Activated T-helper 1 cell treated with anti-CD3 and anti-CD28 coated beads, Interleukin-12 subunit alpha, Interleukin-12 subunit beta, Interleukin-2, Interleukin-4 antibody, amounts not matched to agents 30 ng/mL and 10 ng/mL and 1 ng/mL, durations not matched to agents 14 hours and 24 hours and 36 hours (primary cell): ENCODE measurements at places on chromosomes 5 and 9. TPM values are rescaled to one million over a fixed set of nuclear protein-coding genes. Genes with fewer than 3 reads are reported as not detected.

DNA sequence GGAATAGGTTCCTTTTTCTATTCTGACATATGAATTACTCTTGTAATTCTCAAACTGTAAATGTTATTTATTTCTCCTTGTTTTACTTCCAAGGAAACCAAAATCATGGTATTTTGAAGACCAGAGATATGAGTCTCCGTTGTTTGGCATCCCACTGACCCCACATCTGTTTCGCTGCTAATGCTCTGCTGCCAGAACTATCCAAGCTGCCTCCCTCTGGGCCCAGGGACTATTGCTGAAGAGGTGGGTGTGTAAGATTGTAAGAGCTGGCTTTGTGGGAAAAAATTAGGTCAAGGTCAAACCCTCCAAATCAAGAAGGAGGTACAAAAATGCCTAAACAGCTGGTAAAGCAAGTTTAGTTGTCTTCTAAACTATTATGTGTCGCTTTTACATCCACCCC lies 129.4 kb upstream of the MYO10 start:
- no peak overlapping the region for H3K4me3 ChIP-seq
- no peaks in the 10 kb centered on the region for H3K27me3 ChIP-seq
- H3K4me1 ChIP-seq: no peaks in the 10 kb centered on the region
- H3K36me3 ChIP-seq: no peaks in the 10 kb centered on the region
- DNase-seq: no peak

PCDHA4 gene
- total RNA-seq: not detected in 2 replicates

DNA sequence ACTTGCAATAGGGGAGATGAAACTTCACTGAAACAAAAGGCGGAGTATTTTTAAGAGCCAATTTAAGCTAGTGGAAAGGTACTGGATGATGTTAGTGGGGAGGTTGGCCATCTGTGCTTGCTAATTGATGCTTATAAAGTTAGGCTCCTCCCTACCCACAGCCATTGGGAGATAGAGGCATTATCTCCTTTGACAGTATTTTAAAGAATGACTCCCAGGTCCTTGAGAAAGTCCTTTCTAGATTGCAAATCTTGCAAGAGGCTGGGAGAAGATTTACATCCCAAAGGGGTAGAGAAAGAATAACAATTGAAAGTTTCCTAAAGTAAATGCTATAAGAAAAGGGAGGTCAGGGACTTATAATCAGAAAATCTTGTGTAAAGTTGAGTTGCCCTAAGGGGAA lies 282.6 kb downstream of the BRINP1 start:
- no peak overlapping the region for H3K4me3 ChIP-seq
- H3K36me3 ChIP-seq: no peaks in the 10 kb centered on the region
- no peak for DNase-seq
- no peak overlapping the region for H3K27ac ChIP-seq
- no peaks in the 10 kb centered on the region for H3K4me1 ChIP-seq

- no peak overlapping the region for H3K4me3 ChIP-seq
- H3K27ac ChIP-seq: no peak overlapping the region
- H3K4me1 ChIP-seq: peaks cover 15% of the 10 kb centered on the region
- peaks cover 29% of the 10 kb centered on the region for H3K27me3 ChIP-seq
- H3K36me3 ChIP-seq: peaks cover 4% of the 10 kb centered on the region
Observed at GRCh38 chr5:157456301-157456700, 3.7 kb upstream of the NIPAL4 start.

MLLT3 gene
- 33.8 and 36.4 TPM in 2 replicates for total RNA-seq

- H3K4me1 ChIP-seq: no peaks in the 10 kb centered on the region
- no peak for DNase-seq
- no peaks in the 10 kb centered on the region for H3K27me3 ChIP-seq
- H3K36me3 ChIP-seq: no peaks in the 10 kb centered on the region
Observed at GRCh38 chr5:17665836-17666235, 31.6 kb downstream of the TAF11L14 start.

UNC5A gene
- not detected in 2 replicates for total RNA-seq

CAMK2A gene
- total RNA-seq: not detected in 2 replicates

FGD3 gene
- 43.9 and 44.0 TPM in 2 replicates for total RNA-seq

DNA sequence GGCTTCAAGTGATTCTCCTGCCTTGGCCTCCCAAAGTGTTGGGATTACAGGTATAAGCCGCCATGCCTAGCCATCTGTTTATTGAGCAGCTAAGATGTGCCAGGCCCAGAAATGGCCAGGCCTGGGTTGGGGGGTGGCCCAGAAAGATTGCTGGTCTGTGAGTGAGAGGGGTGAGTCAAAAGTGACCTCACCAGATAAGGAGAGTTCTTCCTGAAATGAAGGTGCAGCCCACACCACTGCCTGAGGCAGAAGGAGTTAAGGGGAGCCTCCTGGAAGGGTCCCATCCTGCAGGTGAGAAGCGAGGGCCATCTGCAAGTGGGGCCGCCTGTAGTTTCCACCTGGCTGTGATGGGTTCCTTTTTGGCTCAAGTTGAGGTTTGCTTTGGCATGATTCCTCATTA lies 96.9 kb upstream of the KLF4 start:
- no peak overlapping the region for H3K27ac ChIP-seq
- H3K36me3 ChIP-seq: no peaks in the 10 kb centered on the region
- H3K27me3 ChIP-seq: peaks cover 1% of the 10 kb centered on the region
- no peak overlapping the region for H3K4me3 ChIP-seq
- no peaks in the 10 kb centered on the region for H3K4me1 ChIP-seq

DNA sequence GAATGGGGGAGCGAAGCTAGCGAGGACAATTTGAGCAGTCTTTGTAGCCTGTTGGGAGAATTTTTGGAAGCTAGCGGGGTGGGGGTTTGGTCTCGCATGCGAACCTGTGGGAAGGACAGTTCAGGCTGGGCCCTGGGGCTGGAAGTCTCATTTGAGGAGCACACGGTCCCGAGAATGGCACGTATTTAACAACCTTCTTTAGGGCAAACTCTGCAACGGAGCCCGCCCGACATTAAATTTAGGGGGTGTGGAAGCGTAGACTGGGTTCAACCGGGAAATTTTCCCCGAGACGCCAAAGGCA lies 35.2 kb upstream of the NFIB start:
- peaks cover 7% of the 10 kb centered on the region for H3K4me1 ChIP-seq
- H3K27ac ChIP-seq: peak overlapping the region; percentile 34
- no peak for DNase-seq
- H3K27me3 ChIP-seq: peaks cover 53% of the 10 kb centered on the region
- no peak overlapping the region for H3K4me3 ChIP-seq
- H3K36me3 ChIP-seq: no peaks in the 10 kb centered on the region

ABO gene
- 0.34 and 0.60 TPM in 2 replicates for total RNA-seq

GRCh38 chr9:93896093-93896492 lies 59.1 kb downstream of the BARX1 start:
- H3K36me3 ChIP-seq: no peaks in the 10 kb centered on the region
- H3K4me1 ChIP-seq: peaks cover 14% of the 10 kb centered on the region
- no peaks in the 10 kb centered on the region for H3K27me3 ChIP-seq
- no peak for DNase-seq

PRRX2 gene
- total RNA-seq: 6.2 and 7.8 TPM in 2 replicates

DNA sequence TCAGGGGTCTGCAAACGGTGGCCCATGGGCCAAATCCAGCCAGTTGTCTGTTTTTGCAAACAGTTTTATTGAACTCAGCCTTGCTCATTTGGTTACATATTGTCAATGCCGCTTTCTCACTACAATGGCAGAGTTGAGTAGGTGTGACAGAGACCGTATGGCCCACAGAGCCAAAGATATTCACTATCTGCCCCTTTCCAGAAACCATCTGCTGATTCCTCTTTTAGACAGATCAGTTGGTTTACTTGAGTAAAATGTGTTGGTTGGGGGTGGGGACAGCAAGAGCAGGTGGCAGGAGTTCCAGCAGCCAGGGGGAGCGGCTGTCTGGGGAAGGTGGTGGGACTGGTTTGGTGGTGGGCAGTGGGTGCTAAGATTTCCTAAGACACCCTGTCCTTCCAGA lies 54.8 kb downstream of the COL27A1 start:
- DNase-seq: no peak
- no peaks in the 10 kb centered on the region for H3K36me3 ChIP-seq
- H3K4me1 ChIP-seq: no peaks in the 10 kb centered on the region
- no peak overlapping the region for H3K4me3 ChIP-seq

- no peak overlapping the region for H3K27ac ChIP-seq
- no peaks in the 10 kb centered on the region for H3K4me1 ChIP-seq
- H3K36me3 ChIP-seq: no peaks in the 10 kb centered on the region
- H3K27me3 ChIP-seq: peaks cover 2% of the 10 kb centered on the region
Observed at GRCh38 chr5:94374336-94374735, 244.1 kb downstream of the KIAA0825 start.

GRCh38 chr5:38400365-38400764 lies 142.0 kb downstream of the EGFLAM start:
- H3K36me3 ChIP-seq: no peaks in the 10 kb centered on the region
- H3K4me3 ChIP-seq: no peak overlapping the region
- no peak overlapping the region for H3K27ac ChIP-seq

DNA sequence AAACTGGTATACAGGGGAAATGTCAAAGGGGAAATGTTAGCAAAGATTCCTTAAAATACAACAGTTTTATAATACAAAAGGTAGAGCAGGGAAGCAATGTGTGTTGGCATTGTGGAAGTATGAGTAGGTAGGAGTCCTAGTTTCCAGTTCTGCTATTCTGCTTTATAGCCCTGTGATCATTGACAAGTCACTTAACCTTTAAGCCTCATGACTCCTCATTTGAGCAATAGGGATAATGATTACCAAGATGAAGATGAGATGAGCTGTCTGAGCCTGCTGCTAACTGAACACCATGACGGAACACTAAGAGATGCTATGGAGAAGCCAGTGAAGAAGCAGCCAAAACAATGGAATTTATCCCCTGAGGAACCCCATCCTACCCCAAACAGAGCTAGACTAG lies 251.7 kb downstream of the PAPPA start:
- H3K27ac ChIP-seq: no peak overlapping the region
- no peak for DNase-seq
- no peaks in the 10 kb centered on the region for H3K36me3 ChIP-seq
- no peaks in the 10 kb centered on the region for H3K4me1 ChIP-seq

CYSRT1 gene
- total RNA-seq: 0.49 and 0.60 TPM in 2 replicates

C5orf15 gene
- total RNA-seq: 50.0 and 50.8 TPM in 2 replicates

GRCh38 chr5:6578676-6579343 lies 54.0 kb downstream of the NSUN2 start:
- peaks cover 36% of the 10 kb centered on the region for H3K27me3 ChIP-seq
- no peak overlapping the region for H3K27ac ChIP-seq
- DNase-seq: no peak
- H3K36me3 ChIP-seq: no peaks in the 10 kb centered on the region
- H3K4me3 ChIP-seq: no peak overlapping the region
- peaks cover 6% of the 10 kb centered on the region for H3K4me1 ChIP-seq

MTX3 gene
- 31.4 and 32.5 TPM in 2 replicates for total RNA-seq

DNA sequence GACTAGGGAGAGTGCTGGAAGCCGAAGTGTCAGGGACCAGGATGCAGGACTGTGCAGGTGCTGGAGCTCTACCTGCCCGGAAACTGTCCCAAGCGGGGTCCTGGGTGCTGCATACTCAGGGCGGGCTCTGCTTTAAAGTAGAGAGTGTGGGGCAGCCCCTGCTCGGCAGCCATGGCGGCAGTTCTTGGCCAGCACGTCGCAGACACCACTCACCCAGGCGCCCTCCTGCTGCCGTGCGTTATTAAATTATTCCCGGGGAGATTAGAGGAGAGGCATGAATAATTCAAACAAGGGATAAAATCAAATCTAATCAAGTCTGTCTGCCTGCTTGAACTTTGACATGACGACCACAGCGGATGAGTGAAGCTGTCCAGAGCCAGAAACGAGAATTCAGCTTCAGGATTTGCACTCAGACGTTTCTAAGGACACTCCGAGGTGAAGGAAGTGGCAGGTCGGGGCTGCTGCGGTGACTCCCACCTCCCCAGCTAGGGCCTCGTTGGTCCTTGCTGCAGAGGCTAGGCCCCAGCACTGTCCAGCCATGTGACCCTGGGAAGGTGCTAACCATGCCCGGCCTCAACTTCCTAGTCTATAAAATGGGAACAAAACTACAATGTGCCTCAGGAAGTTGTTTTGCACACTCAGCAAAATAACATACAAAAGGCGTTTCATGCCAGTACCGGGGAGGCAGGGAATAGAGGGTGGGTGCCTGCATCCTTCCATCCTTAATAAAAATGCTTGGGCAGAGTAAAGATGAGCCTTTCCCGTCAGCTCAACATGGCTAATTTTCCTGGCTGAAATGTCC lies 91.3 kb upstream of the ADAMTS2 start:
- no peak for DNase-seq
- no peak overlapping the region for H3K4me3 ChIP-seq
- no peak overlapping the region for H3K27ac ChIP-seq
- no peaks in the 10 kb centered on the region for H3K36me3 ChIP-seq
- H3K27me3 ChIP-seq: no peaks in the 10 kb centered on the region

DNA sequence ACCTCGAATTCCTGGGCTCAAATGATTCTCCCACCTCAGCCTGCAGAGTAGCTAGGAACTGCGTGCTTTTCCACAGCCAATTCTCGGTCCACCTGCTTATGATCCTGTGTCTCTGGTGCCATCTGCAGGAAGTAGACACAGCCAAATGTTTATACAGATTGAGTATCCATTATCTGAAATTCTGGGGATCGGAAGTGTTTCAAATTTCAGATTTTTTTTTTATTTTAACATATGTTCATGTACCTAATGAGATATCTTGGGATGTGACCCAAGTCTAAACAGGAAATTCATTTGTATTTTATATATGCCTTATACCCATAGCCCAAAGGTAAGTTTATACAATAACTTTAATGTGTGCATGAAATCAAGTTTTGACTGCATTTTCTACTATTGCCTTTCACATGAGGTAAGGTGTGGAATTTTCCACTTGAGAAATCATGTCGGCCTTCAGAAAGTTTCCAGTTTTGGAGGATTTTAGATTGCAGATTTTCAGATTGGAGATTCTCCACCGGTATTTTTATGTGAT lies 89.5 kb downstream of the ESM1 start:
- no peak overlapping the region for H3K27ac ChIP-seq
- H3K36me3 ChIP-seq: no peaks in the 10 kb centered on the region
- H3K27me3 ChIP-seq: peaks cover 77% of the 10 kb centered on the region
- peaks cover 5% of the 10 kb centered on the region for H3K4me1 ChIP-seq
- H3K4me3 ChIP-seq: peak overlapping the region; percentile 28

- H3K4me1 ChIP-seq: no peaks in the 10 kb centered on the region
- no peak overlapping the region for H3K4me3 ChIP-seq
- H3K27me3 ChIP-seq: peaks cover 4% of the 10 kb centered on the region
- H3K27ac ChIP-seq: no peak overlapping the region
Observed at GRCh38 chr5:135265497-135266302, 133.3 kb downstream of the MACROH2A1 start.

GRCh38 chr9:131545003-131545785 lies at the start of gene PRRT1B:
TSS of gene PRRT1B (plus strand) at chr9:131545523. CDS start at chr9:131545616, 93 bp downstream.
- H3K27me3 ChIP-seq: peaks cover 58% of the 10 kb centered on the region
- DNase-seq: no peak

INSL6 gene
- not detected in 2 replicates for total RNA-seq

TLR4 gene
- total RNA-seq: not detected in 2 replicates

SHLD3 gene
- 6.5 and 7.6 TPM in 2 replicates for total RNA-seq

STING1 gene
- 213 and 226 TPM in 2 replicates for total RNA-seq

GRCh38 chr5:172505403-172505759 lies 51.1 kb upstream of the SH3PXD2B start:
- no peak overlapping the region for H3K27ac ChIP-seq
- DNase-seq: no peak
- no peaks in the 10 kb centered on the region for H3K36me3 ChIP-seq
